ENCODE measurements at places on chromosomes 6 and 20.

DNA sequence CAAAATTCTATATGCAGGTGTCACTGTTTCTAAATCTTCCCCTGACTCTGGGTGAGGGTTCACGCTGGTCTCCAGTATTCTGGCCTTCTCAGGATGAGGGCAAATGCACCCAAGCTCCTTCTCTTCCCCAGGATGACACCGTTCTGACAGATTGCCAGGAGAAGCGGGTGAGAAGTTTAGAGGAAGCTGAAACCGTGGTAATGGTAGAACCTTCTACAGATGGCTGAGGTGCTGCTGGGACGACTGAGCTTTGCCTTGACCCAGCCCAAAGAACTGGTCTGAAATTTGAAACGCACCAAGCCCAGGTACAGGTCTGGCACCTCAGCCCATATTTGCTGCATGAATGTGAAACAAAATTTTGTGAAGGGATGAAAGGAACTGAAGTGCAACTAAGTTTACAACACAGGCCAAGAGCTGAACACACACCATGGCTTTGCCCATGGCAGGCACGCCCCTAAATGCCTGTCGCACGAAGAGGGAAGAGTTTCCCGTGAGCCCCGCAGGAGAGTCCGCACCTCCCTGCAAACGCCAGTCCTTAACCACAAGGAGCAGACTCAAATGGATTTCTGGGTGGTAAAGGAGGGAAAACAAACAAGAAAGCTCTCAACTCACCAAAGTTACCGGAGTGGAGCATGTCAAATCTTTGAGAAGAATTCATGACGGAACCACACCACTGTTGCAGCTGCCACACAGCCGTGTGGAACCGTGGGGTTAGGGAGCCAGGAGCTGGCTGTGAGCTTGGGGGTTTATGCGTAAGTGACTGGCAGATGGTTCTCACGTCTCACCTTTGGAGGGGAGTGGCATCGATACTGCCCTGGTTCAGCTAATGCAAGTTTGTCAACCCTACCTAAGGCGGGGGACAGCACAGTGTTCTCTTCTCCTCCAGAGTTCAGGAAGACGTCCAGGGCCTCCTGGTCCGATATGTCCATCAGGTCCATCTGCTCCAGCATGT is 138.9 kb downstream of the DTNBP1 start:
- DNase-seq = no peak

DNA sequence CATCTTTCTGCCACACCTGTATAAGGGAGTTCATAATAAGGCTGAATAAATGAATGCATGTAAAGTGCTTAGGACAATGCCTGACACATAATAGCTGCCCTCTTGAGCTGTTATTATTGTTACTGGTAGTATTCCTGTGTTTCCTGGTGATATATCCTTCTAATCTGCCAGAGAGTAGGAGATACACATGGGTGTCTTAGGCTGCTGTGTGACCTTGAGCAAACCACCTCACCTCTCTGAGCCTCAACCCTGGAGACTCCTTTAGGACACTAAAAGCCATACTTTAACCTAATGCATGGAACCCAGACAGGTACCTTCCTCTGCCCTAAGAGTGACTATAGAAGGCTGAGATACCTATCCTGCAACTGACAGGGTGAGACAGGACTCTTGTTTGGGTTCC is 7.6 kb downstream of the SCRT2 start:
- DNase-seq = no peak

GRCh38 chr6:89888871-89889270 is 5.4 kb upstream of the GJA10 start:
- DNase-seq = no peak

- DNase-seq = no peak
These were observed 249.1 kb downstream of the OGFRL1 start for GRCh38 chr6:71537717-71538116.

- no peak for DNase-seq
These were observed 8.5 kb downstream of the CNPY3 start for GRCh38 chr6:42937548-42938427.

DNA sequence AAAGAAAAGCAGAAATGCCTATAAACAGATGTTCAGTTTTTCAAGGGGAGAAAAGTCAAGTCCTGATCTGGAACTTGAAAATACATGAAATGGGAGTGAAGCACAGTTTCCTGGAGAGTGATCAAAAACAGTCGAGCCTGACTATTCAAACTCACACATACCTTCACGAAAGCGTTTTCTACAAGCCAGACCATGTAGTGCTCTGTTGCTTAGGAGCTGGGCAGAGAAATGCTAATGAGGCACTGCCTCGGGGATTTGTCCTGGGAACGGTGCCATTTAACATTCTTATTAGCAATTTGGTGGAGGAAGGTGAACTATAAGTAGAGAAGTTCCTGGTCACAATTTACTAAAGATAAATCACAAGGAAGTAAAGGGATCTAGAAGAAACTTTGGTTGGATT is 5.9 kb downstream of the NHSL1 start:
- DNase-seq = no peak

Data from BE2C (cell line).